ENCODE measurements at places on chromosomes 7 and 10.

DNA sequence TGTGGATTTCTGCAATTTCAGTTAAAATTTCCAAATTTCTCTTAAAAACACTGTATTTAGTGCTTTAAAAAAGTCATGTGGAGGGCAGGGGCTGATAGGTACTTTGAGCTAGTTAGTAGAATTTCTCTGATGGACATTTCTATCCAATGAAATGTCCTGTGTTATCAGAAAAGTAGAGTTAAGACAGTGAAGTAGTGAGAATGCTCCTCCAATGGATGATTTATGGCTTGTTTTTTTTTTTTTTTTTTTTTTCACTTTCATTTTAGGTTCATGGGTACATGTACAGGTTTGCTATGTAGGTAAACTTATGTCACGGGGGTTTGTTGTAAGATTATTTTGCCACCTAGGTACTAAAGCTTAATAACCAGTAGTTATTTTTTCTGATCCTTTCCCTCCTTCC is 55.0 kb downstream of the BTAF1 start:
- DNase-seq = no peak

- DNase-seq = no peak
Measured at GRCh38 chr7:44366986-44367385, 41.6 kb upstream of the CAMK2B start.

DNA sequence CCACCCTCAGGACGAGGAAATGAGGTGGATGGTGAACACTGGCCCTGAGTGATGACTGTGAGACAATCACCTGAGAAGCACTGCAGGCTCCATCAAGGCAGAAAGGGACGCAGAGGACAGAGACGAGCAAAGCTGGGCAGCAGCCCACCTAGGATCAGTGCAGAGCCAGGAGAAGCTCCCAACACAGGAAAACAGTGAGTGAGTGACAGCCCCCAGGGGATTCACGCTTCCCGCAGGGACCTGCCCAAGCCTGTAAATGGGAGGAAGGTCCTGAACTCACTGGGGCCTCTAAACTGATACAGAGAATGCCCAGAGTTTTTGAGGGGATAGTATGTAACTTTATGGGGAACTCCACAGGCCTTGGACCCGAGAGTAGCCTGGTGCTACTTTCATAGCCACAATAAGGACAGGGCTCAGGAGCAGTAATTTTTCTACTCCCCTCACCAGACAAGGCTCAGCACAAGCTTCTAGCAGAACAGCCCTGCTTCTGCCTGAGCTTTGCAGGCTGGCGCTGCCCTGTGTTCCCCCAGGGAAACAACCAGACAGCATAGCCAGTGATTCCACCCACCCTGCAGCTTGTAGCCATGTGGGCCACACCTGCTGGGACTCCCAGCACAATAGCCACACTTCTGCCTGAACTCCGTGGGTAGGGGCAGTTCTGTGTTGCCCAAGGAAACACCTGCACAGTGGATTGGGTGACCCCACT is 708.4 kb downstream of the POM121L12 start:
- DNase-seq = no peak

- DNase-seq = no peak
Measured at GRCh38 chr10:12504628-12505027, 155.3 kb downstream of the CAMK1D start.

DNA sequence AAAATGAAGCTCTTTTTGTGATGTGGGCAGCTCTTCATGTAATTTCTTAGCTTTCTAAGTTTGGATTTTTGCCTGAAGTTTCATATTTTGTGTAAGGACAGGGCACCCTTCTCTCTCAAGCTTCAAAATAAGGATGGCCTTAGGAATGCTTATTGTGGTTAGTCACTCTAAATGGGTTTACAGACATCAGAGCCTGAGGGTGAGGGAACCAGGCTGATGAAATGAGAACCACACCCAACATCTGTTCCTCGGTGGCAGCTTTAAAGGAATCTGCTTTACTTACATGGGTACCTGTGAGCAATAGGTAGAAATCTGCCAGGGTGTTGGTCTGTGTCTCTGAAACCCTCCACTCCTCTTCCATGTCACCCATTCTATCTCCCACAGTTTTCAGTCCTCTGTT is 174.3 kb downstream of the EMX2 start:
- no peak for DNase-seq
